ENCODE measurements at places on chromosomes 5 and 9.
A peak's percentile ranks its signal among the peaks of the same experiment; 100 is the strongest.

DNA sequence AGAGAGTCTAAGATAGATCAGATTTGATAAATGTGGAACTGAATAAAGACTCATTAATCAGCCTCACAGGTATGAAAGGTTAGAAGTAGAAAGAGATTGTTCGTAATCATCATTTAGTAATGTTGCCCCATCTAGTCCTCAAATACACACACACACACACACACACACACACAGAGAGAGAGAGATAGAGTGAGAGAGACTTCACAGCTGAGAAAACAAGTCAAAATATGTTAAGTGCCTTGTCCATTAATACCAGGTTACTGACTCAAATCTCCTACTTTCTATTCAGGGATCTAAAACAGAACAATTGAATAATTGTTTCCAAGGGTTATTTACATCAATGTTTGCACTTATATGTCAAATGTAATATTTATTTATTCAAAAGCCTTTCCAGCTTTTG is 284.6 kb downstream of the MRPS30 start:
- no peak for DNase-seq

- DNase-seq, result no peak
Measured at GRCh38 chr5:38670878-38671277, 114.4 kb upstream of the LIFR start.

- peak; percentile 67 for DNase-seq
Measured at GRCh38 chr9:9942764-9943424, 669.9 kb downstream of the PTPRD start.

GRCh38 chr5:90802474-90803317 is 244.1 kb downstream of the ADGRV1 start:
- no peak for DNase-seq

DNA sequence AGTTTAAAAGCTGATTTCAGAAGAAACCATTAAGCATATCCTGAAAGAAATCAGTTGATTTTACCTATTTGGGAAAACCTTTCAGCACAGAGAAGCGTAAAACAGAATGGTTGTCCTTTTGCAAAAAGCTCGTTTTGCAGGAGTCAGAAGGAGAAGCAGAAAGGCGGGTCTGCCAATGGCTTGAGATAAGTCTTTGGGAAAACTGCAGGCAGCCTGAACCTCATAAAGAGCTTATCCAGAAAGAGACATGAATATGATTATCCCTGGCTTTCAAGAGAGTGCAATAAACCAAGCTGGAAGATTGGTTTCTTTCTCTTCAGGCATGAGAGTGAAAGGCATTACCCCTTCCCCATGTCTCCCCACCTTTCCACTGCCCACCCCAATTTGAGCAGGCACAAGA is 353.3 kb downstream of the ARHGEF28 start:
- no peak for DNase-seq

DNA sequence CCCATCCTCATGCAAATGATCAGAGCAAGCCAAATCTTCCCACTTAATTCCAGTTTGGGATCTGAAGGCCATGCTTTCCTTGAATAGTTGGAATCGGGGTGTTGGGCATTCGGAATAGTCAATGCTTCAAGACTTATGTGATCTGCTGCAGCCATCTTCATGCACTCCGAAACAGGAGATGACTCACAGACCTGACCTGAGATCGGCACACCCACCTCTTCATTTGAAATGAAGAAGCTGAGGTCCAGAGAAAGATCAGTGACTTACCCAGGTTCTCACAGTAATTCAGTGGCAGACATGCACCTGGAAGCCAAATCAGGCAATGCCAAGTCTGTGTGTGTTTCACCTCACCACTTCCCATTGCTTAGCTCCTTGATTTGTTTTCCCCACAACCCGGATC is 33.0 kb downstream of the FOXD1 start:
- DNase-seq, result no peak

- DNase-seq, result no peak
Measured at GRCh38 chr9:131264231-131264630, 12.1 kb downstream of the FAM78A start.

- peak; percentile 2 for DNase-seq
Measured at GRCh38 chr5:171589461-171589860, 170.0 kb downstream of the FGF18 start.

DNA sequence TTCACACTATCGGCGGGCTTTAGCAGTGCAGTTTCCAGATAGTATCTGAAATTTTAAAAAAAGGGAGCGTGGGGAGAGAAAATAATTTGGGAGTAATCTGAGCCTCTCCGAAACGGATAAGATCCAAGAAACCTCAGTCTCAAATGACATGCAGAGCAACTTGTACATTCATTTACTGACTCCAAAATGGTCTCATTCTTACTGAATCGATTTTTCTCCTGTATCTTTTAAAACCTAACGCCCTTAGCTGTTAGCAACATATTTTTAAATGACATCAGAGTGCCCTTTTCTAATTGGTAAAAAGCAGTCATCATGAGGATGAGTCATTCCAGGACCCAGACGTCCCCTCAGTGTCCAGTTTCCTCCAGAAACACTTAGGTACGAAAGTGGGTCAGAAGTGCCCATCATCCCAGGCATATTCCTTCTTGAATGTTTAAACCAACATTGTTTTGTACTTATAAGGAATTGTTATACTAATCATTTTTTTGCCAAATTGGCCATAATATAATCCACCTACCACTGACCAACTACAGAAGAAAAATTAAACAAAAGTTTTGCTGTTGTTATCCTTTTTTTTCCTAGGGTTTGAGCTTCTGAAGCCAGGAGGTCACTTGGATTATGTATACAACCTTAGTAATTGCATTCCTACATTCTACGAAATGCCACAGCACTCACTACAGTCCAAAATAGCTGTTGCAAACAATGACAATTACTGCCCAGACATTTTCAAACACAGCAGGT is 354.4 kb downstream of the ADAMTS6 start:
- DNase-seq, result no peak

GRCh38 chr5:154795235-154795596 is 40.0 kb downstream of the LARP1 start:
- no peak for DNase-seq

- no peak for DNase-seq
Measured at GRCh38 chr9:8628791-8629190, 829.2 kb upstream of the DMAC1 start.

- no peak for DNase-seq
Measured at GRCh38 chr5:158172005-158172404, 313.1 kb upstream of the CLINT1 start.

DNA sequence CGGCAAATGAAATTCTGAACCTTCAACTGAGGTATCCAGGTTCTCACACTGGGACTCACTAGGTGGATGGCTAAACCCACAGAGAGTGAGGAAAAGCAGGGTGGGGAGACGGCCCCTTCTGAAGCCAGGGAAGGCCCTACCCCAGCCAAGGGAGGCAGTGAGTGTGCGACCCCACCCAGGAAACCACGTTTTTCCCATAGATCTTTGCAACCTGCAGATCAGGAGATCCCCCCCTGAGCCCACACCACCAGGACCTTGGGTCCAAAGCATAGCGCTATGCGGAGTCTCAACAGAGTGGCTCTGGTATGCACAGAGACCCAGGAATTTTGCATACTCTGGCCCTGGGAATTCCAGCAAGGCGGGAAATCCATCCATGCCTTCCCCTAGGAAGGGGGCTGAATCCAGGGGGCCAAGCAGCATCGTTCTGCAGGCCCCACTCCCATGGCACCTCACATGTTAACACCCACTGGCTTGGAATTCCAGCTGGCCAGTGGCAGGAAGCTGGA is 19.9 kb downstream of the DTWD2 start:
- no peak for DNase-seq

GRCh38 chr9:73451003-73451402 is 299.3 kb downstream of the ANXA1 start:
- no peak for DNase-seq

- no peak for DNase-seq
Measured at GRCh38 chr9:35948901-35949318, 9.0 kb downstream of the OR2S2 start.

GRCh38 chr5:74240783-74241750 is 399.5 kb downstream of the ENC1 start:
- no peak for DNase-seq

DNA sequence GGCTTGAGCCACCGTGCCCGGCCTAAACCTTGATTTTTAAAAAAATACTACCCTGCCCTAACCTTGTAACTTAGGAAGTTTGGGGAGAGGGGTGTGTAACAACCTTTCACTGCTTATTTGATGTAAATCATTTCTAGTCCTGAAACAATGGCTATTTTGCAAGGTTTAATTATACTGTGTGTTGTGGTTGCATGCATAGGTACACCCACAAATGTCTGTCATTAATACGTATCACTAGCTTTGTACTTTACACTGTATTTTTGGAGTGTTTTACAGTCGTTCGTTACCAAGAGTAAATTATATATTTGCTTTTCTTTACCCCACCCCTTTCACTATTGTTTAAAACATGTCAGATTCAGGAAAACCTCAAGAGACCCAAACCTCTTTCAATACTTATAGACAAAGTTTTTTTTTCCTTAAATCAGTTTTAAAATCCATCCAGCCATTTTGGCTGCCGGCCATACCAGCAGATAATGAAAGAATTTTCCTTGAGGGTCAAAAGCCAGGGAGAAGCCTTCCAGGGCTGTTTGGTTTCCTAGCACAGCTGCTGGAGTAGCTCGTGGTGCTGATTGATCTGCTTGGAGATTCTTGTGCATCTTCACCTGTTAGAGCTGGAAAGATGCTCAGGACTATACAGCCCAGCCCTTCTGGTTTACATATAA is 50.7 kb downstream of the DOCK8 start:
- DNase-seq, result no peak

DNA sequence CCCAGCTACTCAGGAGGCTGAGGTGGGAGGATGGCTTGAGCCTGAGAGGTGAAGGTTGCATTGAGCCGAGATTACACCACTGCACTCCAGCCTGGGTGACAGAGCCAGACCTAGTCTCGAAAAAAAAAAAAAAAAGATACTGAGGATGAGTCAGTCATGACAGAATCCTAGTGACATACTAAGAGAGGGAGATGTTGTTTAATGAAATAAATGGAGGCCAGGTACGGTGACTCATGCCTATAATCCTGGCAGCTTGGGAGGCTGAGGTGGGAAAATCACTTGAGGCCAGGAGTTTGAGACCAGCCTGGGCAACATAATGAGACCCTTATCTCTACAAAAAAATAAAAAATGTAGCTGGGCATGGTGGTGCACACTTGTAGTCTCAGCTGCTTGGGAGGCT is 107.2 kb downstream of the ZFAND5 start:
- no peak for DNase-seq

DNA sequence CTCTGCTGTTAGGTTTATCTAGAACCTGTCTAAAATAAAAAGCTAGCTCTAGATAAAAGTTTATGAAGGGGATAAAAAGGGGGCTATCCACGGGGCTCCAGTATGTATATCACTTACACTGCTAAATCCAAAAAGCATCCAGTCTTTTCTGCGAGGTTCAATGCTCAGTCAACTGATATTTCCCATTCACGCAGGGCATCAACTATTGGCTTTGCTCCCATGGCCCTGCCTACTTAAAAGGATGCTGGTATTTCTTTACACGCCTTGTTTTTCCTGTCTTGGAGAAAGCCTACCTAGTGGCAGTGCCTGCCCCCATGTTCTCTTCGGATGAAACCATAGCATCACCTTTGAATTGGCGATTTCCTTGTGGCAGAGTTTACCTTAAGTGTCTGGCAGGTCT is 8.1 kb downstream of the SPRY4 start:
- DNase-seq, result no peak

DNA sequence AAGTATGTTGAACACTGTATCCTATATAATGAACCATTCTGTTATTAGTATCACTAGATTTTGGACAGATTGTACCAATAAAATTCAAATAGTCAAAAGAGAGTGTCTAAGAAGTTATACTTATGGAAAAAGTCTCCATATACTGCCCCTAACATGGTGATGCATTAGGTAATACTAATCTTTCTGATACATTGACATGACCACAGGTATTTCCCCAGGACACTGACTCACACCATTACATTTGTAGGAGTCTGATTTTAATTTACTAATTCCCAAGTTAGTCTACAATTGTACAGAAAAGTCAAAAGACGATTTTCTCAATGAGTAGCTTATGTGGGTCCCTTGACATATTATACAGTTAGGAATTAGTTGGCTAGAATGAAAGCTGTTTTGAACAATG is 593.8 kb downstream of the ISL1 start:
- no peak for DNase-seq

DNA sequence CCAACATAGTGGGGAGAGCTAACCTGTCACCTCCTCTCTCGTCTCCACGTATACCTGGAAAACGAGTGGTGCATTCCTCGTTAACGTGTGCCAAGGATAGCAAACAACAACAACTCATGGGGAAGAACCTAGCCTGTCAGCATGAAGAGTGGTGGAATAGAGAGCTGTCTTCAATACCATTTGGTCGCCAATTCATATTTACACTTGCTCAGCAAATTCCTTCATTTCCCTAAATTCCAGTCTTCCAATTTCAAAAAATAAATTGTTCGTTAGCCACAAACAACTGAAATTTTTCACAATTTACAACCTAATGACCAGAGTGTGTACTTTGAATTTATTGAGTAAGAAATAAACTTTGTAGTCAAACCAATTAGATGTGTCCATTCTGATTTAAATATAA is 344.8 kb downstream of the NTRK2 start:
- no peak for DNase-seq
